Muscle of arm (tissue), 14 donors: ENCODE measurements at places on chromosomes 7 and 10. TPM values are rescaled to one million over a fixed set of nuclear protein-coding genes. Genes with fewer than 3 reads are reported as not detected.

Gene WASL
- polyA plus RNA-seq = 38.9 TPM

Gene DENND2A
- polyA plus RNA-seq = 38.4 TPM

Gene CHN2
- polyA plus RNA-seq = 12.4 TPM

Gene CCDC146
- polyA plus RNA-seq = 20.0 TPM

Gene FGFR2
- polyA plus RNA-seq = 2.6 TPM

Gene RGR
- not detected for polyA plus RNA-seq

Gene FZD1
- polyA plus RNA-seq = 15.7 TPM

Gene GNGT1
- polyA plus RNA-seq = not detected

Gene MGAM2
- polyA plus RNA-seq = 0.03 TPM

Gene BTAF1
- 22.6 TPM for polyA plus RNA-seq

Gene NIPSNAP2
- polyA plus RNA-seq = 96.5 TPM

Gene GDF10
- polyA plus RNA-seq = 0.97 TPM

Gene PIP
- not detected for polyA plus RNA-seq

Gene GBX1
- polyA plus RNA-seq = not detected

Gene SEMA4G
- 9.8 TPM for polyA plus RNA-seq
